Activated naive CD8-positive, alpha-beta T cell treated with anti-CD3 and anti-CD28 coated beads for 36 hours (primary cell): ENCODE measurements at places on chromosomes 4 and X. TPM values are rescaled to one million over a fixed set of nuclear protein-coding genes. Genes with fewer than 3 reads are reported as not detected.

DNA sequence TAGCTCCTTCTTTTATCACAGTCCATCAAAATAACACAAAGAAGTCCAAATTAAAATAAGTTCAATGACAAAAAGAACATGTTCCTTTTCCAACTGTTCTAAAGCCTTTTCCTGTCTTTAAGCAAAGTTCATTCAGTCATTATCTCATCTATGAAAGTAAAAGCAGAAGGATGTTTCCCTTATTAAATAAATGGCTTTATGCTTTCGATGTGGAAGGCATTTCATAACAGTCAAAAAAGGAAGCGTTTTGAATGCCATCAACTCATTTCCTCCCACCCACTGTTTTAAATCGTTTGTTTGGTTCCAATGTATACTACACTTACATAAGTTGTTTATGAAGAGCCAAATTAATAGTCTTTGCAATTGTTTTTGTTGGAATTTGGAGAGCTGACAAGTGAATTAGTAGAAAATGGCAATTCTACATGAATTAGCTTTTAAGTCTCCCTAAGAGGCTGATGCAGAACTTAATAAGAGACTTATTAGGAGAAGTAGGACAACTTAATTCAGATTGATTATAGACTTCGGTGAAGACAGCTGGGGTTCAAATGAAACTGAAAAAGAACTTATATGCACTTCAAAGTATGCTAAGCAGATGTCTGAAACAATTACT lies 392.6 kb upstream of the FTHL17 start:
- DNase-seq: no peak

The PDGFRA gene
- total RNA-seq: not detected

- no peak for DNase-seq
Observed at GRCh38 chrX:29530501-29530900, 684.9 kb upstream of the MAGEB2 start.

- DNase-seq: no peak
Observed at GRCh38 chr4:86481440-86481839, 112.7 kb upstream of the PTPN13 start.

GRCh38 chrX:15860921-15861320 lies 6.3 kb upstream of the AP1S2 start:
- DNase-seq: no peak
